ENCODE measurements at places on chromosomes 3 and 15. TPM values are rescaled to one million over a fixed set of nuclear protein-coding genes. Genes with fewer than 3 reads are reported as not detected.

- DNase-seq, result no peak
Measured at GRCh38 chr15:39084674-39085530, 496.0 kb upstream of the THBS1 start.

DNA sequence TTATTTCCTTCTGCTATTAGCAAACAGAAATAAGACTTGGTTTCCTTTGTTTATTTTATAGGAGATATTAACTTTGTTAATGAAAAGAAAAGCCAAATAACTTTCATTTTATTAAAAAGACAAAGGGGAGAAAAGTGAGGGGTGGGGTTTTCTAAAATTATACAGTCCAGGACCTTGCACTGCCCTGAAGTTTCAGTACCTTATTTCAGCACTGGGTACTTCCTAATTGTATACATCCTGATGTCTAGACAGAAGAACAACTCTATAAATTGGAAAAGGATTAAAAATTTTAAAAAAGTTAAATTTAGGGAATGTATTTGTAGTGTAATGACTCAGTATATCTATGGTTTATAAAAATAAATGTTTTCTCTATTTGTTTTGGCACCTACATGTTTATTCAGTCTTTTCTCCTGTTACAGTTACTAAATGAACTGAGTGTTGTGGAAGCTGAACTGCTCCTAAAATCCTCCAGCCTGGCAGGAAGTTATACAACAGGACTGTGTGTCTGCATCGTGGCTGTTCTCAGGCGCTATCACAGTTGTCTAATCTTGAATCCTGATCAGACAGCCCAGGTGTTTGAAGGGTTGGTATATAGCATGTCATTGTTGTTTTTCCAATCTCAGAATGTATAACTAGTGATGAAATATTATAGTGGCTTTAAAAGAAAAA lies 27.6 kb upstream of the P2RY13 start:
- no peak for DNase-seq

DNA sequence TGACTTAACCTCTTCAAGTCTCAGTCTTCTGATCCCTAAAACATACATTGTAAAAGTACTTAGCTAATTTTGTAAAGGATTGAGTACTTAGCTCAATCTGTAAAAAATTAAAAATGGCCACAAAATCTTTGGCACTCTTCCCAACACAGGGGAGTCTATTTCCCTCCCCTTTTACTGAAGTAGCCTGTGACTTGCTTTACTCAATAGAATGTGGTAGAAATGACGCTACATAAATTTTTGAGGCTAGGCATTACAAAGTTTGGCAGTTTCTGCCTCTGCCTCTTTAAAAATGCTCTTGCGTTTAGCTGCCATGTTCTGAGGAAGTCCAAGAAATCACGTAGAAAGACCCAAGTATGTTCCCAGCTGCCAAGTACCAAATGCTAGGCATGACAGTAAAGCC lies 80.2 kb downstream of the CBLB start:
- no peak for DNase-seq

GRCh38 chr3:2823031-2823430 lies 287.1 kb downstream of the IL5RA start:
- no peak for DNase-seq

DNA sequence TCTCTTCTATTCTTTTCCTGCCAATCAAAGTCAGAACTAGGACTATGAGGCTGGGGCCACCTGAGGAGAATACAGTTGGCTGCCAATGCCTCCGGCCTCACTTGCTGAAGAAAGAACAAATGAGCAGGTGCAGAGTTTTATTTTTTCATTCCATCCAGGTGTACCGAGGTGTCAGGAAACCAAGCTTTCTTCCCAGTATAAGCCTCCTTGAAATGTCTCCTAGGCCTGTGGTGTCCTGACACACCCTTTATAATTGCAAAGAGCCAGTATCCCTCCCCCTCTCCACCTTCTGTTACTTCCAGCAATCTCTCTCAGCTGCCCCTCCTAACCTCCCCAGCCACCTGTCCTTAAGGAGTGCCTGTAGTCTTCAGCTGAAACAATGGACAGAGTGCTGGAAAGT lies 127.9 kb downstream of the SLC9A9 start:
- DNase-seq, result no peak

DNA sequence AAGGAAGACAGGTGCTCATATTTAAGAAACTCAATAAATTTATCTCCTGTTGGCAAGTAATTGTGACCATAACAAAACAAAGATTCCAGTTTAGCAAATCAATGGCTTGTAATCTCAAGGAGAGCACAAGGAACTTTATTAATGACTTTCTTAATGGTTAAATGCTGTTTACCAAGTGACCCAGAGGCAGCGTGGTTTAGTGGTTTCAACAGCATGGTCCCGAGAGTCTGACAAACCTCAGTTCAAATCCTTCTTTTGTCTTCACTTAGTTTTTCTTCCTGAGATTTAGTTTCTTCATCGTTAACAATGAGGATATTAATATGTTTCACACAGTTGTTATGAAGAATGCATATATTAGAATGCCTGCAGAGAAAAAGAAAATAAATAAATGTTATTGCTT lies 212.6 kb downstream of the KCNMB2 start:
- DNase-seq, result no peak

- DNase-seq, result no peak
Measured at GRCh38 chr15:89963301-89964231, 37.6 kb upstream of the ZNF710 start.

GRCh38 chr3:185722881-185723280 lies 102.0 kb downstream of the IGF2BP2 start:
- DNase-seq, result no peak

GRCh38 chr15:59946084-59946483 lies 58.0 kb upstream of the FOXB1 start:
- DNase-seq, result no peak

GRCh38 chr3:120894316-120895057 lies 13.5 kb upstream of the STXBP5L start:
- peak; percentile 46 for DNase-seq

DNA sequence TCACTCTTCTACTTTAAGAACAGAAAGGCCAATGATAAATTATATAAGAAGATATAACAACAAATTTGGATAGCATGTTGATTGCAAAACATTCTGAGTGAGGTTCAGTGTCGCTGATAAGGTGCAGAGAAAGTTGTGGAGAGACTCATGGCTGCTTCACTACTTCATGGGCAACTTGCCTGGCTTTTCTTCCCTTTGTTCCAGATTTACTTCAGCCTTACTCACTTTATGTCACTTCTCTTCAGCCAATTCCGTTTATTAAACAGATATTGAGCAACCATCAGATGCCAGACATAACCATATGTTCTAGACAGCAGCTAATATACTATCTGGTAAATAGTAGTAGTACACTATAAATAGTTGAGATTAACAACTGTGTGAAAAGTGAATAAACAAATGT lies 150.0 kb upstream of the CHL1 start:
- DNase-seq, result no peak

DNA sequence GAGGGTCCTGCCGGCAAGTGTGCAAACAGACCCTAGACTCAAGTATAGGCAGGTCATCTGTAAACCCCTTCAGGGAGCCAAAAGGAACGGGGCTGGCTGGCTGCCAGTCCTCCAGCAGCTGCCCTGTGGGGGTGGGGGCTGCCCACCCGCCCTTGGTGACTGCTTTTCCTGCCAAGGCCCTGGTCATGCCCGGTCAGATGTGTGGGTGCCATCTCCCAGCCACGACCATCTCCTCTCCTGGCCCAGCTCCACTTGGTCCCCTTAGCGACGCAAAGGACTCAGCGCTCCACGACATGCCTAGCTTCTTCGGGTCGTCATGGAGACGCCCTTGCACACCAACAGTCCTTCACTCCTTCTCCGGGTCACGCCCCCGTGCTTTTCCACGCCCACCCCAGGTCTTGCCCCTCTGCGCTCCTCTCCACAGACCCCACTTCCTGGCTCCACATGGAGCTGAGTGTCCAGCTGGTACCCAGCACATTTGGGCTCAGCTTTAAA lies 2.4 kb downstream of the MUC4 start:
- DNase-seq, result no peak

DNA sequence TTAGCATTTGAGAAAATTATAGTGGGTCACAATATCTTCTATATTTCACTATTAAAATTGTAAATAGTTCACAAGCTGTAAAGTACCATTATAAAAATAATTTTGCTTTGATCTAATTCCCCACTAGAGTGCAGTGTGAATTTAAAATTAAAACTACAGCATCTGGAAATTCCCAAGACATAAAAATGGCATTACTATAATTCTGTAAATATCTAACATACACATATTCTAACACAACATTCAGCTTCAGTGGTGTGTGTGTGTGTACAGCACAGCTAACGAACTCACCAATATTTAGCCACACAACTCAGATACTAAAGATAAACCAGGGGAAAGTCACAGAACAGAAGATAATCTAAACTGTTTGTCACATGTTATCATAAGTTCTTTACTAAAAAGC lies 424.9 kb upstream of the ZNF385D start:
- DNase-seq, result no peak

DNA sequence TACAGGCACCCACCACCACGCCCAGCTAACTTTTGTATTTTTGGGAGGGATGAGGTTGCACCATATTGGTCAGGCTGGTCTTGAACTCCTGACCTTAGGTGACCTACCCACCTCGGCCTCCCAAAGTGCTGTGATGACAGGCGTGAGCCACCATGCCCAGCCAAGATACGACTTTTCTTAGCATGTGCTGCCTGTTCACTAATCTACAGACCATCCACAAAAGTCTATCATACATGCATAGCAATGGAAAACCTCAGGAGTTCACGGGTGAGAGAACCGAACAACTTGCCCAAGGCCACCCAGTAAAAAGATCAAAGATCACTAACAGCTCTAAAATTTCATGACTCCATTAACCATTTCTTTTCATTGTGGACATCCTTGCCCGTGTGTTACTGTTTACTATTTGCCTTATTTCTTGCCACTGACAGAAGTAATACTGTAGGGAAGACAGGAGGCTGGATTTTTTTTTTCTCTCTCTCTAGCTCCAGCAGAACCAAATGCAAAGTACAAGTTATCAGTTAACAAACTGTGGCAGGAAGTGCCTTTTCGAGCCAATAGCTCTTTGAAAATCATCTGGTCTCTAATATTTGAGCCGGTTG lies 92.3 kb downstream of the FOXP1 start:
- DNase-seq, result no peak

GRCh38 chr3:52742418-52743041 lies 28.2 kb downstream of the NEK4 start:
- peak; percentile 11 for DNase-seq

DNA sequence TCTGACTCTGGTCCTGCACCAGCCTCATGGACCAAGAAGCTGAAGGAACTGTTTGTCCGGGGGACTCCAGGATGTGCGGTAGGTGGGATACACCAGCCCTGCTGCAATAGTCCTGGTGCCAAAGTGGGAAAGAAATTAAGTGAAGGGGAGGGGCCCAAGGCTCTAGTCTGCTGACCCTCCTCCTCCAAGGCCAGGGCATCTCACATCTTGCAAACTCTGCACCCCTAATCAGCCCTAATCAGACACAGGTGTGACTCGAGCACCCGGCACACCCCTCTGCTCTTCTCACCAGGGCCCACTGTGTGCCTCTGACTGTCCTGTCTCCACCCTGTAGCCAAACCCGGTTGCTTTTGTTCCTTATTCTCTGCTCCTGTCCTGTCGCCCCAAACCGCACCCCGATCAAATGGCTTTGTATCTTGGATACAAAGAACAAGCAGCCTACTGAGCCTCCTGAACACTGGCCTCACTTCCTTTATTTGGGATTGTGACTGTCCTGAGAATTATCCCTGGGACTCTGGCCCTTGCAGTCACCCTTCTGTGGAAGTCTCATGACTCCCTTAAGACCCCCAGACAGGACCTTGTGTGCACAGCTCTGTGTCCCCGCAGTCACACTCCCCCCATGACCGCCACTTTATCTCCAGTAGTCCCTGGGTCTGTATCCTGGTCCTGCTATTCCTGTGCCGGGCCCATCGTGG lies 26.7 kb upstream of the SLC41A3 start:
- DNase-seq, result no peak

DNA sequence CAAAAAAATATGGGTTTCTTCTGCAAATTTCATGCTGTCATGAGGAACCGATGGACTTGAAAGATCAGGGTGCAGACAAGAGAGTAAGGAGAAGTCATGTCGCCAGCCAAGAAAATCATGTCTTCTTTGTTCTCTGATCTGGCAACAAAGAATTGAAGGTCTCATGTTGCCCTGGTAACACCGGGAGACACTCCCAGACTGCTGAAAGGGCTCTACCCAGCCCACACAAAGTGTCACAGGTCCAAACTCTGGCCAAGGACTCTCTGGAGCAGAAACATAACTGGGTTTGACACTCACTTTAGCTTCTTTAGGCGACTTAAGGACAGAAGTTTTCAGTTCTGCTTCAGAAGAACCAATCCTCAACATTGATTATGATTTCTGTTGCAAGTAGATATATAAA lies 42.9 kb downstream of the SIDT1 start:
- no peak for DNase-seq

DNA sequence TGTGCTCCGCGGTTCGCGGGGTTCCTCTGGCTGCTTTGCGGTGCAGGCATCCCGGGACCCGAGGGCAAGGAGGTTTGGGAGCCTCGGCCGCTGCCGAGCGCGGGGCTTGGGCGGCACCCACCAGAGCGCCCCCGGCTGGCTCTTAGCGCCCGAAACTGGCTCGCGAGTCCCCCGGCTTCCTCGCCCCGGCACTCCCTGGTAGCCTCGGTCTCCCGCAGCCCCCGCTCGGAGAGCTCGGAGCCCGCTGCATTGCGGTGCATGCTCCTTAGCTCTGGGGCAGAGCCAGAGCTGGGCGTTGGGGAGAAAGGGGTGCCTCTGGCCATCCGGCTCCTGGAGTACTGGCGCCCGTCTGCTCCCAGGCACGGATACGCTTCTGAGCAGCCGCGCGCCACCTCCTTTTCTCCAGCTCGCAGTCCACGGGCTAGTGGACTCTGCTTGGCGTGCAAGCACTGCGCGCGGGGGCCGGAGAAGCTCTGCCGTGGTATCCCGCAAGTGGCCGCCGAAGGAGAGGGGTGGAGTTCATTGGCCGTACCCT lies 753 bp downstream of the EPHB1 start:
- no peak for DNase-seq

The CFAP92 gene
- 1.7 TPM for polyA plus RNA-seq

The CCRL2 gene
- polyA plus RNA-seq, result 1.2 TPM

The GOLGA8T gene
- polyA plus RNA-seq, result 0.35 TPM

The MST1R gene
- polyA plus RNA-seq, result 2.8 TPM

The FBXL2 gene
- 28.7 TPM for polyA plus RNA-seq

The MTHFS gene
- 34.9 TPM for polyA plus RNA-seq

The THRB gene
- polyA plus RNA-seq, result 31.4 TPM
